Small intestine (tissue), 16 donors: ENCODE measurements at places on chromosomes 4 and X. TPM values are rescaled to one million over a fixed set of nuclear protein-coding genes. Genes with fewer than 3 reads are reported as not detected.
A peak's percentile ranks its signal among the peaks of the same experiment; 100 is the strongest.

- H3K36me3 ChIP-seq, result no peaks in the 10 kb centered on the region
- H3K4me3 ChIP-seq, result peak within 1 kb of the TSS; percentile 1
- peaks cover 6% of the 10 kb centered on the region for H3K27me3 ChIP-seq
Observed at GRCh38 chrX:104565791-104566680, at the start of gene IL1RAPL2. TSS of gene IL1RAPL2 (plus strand) at chrX:104566199.

NSUN7 gene
- 5.5 TPM for polyA plus RNA-seq

GRCh38 chr4:143559757-143560147, 46.2 kb downstream of the SMARCA5 start:
- peaks cover 11% of the 10 kb centered on the region for H3K4me1 ChIP-seq
- H3K27me3 ChIP-seq, result no peaks in the 10 kb centered on the region
- H3K36me3 ChIP-seq, result no peaks in the 10 kb centered on the region
- no peak for DNase-seq
- H3K27ac ChIP-seq, result peak overlapping the region; percentile 29

DRD5 gene
- 0.15 TPM for polyA plus RNA-seq

DNA sequence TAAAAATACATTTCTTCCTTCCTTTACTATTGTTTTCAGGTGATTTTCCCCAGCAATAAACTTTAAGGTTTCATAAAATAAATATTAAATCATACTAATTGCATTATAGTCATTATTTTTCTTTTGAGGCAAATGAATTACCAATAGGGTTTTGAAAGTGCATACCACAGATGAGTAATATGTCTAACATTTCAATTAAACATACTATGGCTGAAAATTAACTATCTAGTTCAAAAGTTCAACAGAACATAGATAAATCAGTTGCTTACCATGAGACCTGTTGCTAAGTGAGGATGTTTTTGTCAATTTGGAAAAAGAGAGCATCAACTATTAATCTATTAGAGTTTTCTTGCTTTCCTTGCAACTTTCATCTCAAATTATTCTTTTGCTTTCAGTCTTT, 35.0 kb downstream of the NPY5R start:
- no peaks in the 10 kb centered on the region for H3K27me3 ChIP-seq
- no peak overlapping the region for H3K4me3 ChIP-seq
- no peak for DNase-seq

DNA sequence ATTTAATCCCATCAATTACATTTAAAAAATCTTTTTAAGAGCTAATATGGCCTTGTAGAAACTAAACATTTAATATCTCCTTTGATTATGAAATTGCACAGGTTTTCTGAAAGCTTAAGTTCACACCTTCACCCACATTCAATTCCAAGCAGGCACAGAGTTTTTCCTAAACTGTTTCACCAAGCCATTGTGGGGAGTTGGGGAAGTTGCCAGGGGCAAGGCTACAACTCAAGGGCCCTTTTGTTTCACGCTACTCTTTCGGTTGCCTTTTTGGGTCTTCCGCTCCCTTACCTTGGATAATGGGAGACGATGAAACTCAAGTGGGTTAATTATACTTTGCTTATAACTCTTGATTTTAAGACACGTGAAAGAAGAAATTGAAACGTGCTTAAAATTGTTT, 33.3 kb downstream of the APBB2 start:
- H3K27ac ChIP-seq, result no peak overlapping the region
- no peak for DNase-seq
- H3K4me1 ChIP-seq, result peaks cover 6% of the 10 kb centered on the region
- H3K27me3 ChIP-seq, result no peaks in the 10 kb centered on the region
- H3K36me3 ChIP-seq, result peaks cover 2% of the 10 kb centered on the region
- H3K4me3 ChIP-seq, result no peak overlapping the region

DNA sequence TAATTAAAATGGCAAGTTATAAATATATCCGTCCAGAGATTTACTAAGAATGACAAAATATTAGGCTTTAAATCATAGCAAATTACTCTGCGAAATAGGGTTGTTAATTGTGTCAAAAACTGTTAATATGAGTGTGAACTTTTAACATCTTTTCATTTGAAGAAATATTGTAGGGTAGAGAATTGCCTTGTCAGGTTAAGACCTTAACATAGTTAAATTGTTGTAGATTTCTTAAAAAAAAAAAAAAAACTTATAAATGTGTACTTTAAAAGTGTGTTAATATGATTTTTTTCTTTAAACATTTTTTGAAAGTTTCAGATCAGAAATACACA, 107.7 kb upstream of the TLR2 start:
- no peaks in the 10 kb centered on the region for H3K27me3 ChIP-seq
- H3K36me3 ChIP-seq, result no peaks in the 10 kb centered on the region
- H3K4me3 ChIP-seq, result no peak overlapping the region
- DNase-seq, result no peak
- no peak overlapping the region for H3K27ac ChIP-seq
- no peaks in the 10 kb centered on the region for H3K4me1 ChIP-seq

DNA sequence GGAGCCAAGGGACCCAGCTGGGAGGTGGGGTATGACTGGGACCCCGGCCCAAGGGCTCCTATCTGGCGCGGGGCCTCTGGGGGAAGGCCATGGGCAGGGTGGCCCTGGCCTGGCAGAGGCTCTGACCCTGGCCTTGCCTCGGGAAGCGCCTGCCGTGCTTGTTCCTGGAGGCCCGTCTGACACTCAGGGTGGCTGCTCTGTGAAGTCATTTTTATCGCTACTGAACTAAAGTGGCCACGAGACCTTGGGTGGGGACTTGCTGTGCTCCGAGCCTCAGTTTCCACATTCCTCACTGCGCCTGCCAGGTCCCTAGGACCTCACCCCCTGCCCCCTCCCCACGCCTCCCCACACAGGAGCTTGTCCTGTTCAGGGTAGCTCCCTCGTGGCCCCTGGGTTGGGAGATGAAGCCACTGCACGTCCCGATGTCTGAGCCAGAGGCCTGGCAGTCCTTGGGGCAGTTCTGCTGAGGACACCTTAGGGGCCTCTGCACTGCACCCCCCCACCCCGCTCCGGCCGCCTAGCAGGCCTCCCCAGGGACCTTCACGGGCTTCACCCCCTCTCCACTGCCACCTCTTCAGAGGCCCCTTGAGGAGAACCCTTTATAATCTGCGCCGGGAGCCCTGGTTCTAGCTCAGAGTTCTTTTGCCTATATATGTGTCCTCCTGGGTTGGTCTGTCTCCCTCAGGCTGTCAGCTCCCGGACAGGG, 639 bp upstream of the SORCS2 start:
- DNase-seq, result no peak
- H3K4me1 ChIP-seq, result peaks cover 14% of the 10 kb centered on the region
- H3K4me3 ChIP-seq, result no peak overlapping the region
- no peak overlapping the region for H3K27ac ChIP-seq
